Thyroid gland (tissue), 4 donors: ENCODE measurements at places on chromosomes 13 and 19.
A peak's percentile ranks its signal among the peaks of the same experiment; 100 is the strongest.

GRCh38 chr13:109859216-109859835 is 72.9 kb upstream of the IRS2 start:
- DNase-seq: no peak

DNA sequence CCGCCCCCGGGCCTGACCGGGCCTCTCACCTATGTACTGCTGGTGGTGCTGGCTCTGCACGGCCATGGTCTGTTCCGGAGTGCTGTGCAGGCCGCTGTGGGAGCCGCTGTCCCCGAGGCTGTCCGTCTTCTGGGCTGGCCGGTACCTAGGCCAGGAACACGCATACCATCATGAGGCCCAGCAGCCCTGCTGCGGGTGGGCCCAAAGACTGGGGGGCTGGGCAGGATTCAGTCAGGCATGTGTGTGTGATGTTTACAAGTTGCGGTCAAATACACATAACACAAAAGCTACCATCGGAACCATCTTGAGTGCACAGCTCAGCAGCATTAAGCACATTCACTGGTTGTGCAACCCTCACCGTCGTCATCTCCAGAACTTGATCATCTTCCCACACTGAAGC is 32.2 kb upstream of the RANBP3 start:
- no peak for DNase-seq

DNA sequence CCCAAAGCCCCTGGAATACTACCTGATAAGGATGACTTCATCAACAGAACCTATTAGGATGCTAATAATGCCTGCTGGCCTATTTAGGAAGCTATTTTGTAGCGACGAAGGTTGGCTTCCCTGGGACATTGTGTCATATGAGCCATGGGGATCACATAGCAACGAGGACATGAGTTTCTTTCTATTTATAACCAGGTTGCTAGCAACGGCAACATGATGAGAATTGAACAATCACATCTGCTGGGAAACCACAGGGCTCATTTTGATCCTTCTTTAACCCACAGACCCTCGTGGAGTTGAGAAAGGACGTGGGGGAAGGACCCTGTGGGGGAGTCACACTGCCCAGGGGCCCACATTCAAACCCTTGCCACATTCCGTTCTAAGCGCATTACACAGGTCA is 172.2 kb downstream of the COL4A1 start:
- DNase-seq: no peak

DNA sequence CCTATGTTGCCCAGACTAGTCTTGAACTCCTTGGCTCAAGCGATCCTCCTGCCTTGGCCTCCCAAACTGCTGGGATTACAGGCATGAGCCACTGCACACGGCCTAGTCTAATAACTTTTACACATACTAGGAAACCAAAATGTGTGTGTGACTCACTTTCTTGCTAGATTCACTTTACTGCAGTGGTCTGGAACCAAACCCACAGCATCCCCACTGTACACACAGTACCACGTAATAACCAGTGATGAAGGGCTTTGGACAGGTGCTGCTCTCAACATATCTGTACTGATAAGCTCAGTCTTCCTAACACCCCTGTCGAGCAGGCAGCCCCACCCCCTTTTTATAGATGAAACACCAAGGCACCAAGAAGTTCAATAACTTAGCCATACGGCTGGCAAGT is 5.1 kb downstream of the DNMT1 start:
- DNase-seq: no peak

GRCh38 chr13:44111701-44112100 is 232.0 kb downstream of the LACC1 start:
- no peak for DNase-seq

- DNase-seq: no peak
These were observed 22.1 kb downstream of the EDNRB start for GRCh38 chr13:77896536-77896935.

- peak; percentile 49 for DNase-seq
These were observed 31.4 kb downstream of the NFIX start for GRCh38 chr19:13026462-13027370.

DNA sequence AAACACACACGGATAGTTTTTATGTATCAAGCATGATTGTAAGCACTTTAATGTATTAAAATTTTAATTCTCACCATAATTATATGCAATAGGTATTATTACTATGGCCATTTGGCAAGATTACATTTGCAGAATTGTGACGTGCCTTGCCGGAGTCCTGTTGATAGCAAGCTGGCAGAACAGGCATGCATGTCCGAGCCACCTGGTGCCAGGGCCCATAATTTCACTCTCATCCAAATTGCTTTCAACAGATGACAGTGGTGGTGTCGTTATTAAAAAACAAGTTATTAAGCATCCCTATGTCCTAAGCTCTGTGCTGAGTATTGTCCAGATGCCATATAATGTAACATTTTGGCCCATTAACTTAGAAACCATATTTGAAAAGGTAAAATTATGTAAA is 374.3 kb downstream of the FOXO1 start:
- DNase-seq: no peak

DNA sequence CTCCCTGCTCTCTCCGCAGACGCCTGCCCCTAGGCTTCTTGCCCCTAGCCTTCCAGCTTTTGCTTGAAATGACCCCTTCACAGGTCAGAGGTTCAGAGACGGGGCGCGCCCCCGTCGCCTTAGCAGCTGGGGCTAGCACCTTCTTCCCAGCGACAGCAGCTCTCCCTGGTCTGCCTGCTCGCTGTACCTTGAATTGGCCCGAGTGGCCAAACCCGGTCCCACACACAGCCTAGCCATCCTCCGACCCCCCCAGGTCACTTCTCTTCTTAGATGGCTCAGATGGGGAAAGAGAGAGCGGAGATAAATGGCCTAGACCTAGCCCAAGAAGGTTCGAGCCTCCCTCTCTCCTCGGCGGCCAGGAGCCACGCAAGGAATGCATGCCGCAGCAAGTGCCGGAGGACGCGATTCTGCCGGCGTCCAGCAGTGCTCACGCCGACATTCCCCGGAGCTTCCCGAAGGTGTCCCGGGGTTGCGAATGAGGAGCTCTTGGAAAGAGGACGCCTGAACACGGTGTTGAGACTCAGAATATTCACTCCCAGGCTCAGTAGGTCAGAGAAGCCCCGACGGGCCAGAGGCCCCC is 1.3 kb downstream of the CDX2 start:
- DNase-seq: no peak

DNA sequence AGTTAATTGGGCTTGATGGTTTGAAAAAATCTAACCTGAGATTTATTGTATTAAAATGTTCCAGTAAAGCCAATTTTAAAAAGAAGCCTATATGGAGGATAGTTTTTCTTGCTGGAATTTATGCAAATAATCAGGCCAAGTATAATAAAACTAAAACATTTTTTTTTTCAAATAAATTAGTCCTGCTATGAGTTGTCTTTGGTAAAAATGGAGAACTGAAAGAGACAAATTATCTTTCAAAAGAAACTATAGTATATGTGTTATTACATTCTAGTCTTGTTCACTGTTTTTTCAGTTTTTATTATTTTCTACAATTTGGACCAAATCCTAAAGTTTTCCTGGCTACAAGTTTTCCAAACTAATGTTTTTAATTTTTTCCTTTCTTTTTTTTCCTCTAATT is 468.9 kb downstream of the UQCRFS1 start:
- DNase-seq: no peak

- DNase-seq: no peak
These were observed 115.2 kb downstream of the STK24 start for GRCh38 chr13:98461486-98462240.

- no peak for DNase-seq
These were observed 1.5 kb downstream of the UNC13A start for GRCh38 chr19:17686592-17687024.

DNA sequence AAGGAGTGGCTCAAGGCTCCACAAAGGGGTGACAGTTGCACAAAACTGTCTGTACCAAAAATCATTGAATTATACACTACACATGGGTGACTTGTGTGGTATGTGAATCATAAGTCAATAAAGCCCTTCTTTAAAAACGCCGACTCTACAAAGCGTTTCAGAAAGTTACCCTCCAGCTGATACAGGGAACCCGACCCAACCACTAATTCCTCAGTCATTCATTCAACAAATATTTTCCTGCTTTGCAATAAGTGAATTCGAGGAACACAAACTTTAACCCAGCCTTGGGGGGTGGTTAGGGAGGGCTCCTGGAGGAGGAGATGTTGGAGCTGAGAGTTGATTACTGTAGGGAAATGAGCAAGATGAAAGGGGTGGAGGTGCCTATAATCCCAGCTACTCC is 32.0 kb downstream of the LTBP4 start:
- DNase-seq: no peak

GRCh38 chr19:6425732-6426620 is 1.4 kb upstream of the KHSRP start:
- no peak for DNase-seq

DNA sequence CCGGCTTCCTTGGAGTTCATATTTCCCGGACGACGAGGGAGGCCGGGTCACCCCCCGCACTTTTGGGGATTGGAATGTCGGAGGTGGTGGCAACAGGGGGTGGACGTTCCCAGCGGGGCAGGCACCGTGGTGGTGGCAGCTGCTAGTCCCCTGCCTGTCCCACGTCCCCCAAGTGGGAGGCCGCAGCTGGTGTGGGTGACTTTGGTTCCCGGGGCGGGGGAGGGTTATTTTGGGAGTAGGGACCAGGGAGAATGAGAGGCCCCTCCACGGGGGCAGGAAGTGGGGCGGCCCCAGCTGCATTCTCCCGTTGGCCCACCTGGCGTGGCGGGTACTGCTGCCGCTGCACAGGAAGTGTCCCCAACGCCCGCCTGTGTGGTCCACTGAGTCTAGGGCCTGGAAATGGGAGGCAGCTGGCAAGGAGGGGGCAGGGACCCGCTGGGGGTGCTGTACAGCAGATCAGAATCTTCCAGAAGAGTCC is 11.1 kb upstream of the PLIN3 start:
- DNase-seq: no peak

DNA sequence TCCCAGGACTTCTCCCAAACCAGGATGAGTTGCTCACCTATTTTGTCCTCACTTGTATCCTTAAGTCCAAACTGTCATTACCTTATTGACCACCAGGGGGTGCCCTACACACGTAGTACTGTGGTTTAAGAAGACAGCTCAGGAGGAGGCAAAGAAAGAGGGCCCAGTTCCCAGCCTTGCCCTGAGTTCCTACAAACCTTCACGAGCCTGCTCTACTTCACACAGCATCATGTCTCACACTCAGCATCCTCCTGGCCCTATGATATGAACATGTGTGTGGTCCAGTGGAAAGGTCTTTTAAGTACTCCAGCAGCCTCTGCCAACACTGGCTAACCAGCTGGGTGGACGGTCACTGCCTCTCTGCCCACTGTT is 8.1 kb upstream of the ZNF784 start:
- peak; percentile 91 for DNase-seq

DNA sequence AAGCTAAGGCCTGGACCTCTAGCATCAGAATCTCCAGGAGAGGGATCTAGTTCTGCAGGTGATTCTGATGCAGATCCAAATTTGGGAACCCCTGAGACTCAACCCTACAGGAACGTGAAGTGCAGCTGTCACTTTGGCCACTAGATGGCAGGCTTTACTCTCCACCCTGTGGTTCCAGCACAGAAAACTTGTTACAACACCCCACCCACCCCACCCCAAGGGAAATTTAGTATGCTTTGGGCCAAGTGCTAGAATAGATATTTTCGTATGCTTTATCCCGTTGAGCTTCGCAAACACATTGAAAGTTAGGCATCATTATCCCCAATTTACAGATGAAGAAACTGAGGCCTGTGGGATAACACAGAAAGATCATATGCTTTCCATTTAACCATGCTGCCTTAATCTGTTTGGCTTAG is 232.0 kb downstream of the B3GLCT start:
- peak; percentile 40 for DNase-seq

DNA sequence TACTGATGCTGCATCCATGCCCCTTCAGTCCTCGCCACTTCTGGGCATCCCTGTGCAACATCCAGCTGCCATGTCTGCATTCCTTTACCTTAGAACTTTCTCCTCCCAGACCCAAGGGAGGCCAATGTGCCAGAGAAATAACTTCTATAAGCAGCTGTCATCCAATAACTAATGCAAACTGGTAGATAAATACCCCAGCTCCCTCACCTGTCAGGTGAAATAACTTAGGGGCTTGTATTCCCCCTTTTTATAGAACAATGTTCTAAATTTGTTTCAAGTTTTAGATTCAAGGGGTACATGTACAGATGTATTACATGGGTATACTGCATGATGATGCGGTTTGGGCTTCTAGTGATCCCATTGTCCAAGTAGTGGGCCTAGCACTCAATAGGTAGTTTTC is 880.1 kb downstream of the UQCRFS1 start:
- DNase-seq: no peak

GRCh38 chr19:17473041-17473440 is 2.7 kb downstream of the SLC27A1 start:
- DNase-seq: no peak

- DNase-seq: no peak
These were observed 17.8 kb downstream of the C2CD4C start for GRCh38 chr19:391207-391557.

DNA sequence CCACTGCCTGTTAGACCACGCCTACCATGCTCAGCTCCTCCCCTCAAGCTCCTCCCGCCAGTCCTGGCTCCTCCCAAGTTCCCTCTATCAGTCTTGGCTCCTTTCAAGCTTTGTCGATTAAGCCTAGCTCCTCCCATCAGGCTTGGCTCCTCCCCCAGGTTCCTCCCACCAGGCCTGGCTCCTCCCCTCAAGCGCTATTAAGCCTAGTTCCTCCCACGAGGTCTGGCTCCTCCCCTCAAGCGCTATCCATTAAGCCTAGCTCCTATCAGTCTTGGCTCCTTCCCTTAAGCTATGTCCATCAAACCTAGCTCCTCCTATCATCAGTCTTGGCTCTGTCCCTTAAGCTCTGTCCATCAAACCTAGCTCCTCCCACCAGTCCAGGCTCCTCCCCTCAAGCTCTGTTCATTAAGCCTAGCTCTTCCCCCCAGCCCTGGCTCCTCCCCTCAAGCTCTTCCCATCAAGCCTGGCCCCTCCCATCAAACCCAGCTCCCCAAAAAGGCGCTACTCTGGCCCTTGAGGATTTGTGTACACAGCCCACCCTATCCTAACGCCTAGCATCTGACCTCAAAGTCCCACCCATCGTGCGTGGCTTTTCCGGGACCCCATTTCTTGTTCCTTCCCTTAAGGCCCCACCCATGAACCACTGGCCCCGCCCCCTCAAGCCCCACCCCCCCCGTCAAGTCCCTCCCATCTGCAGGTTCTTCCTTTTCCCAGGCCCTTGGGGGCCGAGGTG is 10.0 kb downstream of the CAMSAP3 start:
- no peak for DNase-seq

- no peak for DNase-seq
These were observed 25.8 kb upstream of the CYP2S1 start for GRCh38 chr19:41166944-41167804.

GRCh38 chr19:43751466-43752220 is 3.1 kb downstream of the SMG9 start:
- no peak for DNase-seq

- DNase-seq: no peak
These were observed 423.7 kb upstream of the TSHZ3 start for GRCh38 chr19:31772915-31773314.
